Stimulated activated CD4-positive, alpha-beta T cell treated with anti-CD3 and anti-CD28 coated beads, Interleukin-15, amount 100 ng/mL, for 1 hour (primary cell): ENCODE measurements at places on chromosomes 6 and 20.

GRCh38 chr20:38441916-38442315, 6.8 kb upstream of the SNHG17 start:
- DNase-seq: no peak

DNA sequence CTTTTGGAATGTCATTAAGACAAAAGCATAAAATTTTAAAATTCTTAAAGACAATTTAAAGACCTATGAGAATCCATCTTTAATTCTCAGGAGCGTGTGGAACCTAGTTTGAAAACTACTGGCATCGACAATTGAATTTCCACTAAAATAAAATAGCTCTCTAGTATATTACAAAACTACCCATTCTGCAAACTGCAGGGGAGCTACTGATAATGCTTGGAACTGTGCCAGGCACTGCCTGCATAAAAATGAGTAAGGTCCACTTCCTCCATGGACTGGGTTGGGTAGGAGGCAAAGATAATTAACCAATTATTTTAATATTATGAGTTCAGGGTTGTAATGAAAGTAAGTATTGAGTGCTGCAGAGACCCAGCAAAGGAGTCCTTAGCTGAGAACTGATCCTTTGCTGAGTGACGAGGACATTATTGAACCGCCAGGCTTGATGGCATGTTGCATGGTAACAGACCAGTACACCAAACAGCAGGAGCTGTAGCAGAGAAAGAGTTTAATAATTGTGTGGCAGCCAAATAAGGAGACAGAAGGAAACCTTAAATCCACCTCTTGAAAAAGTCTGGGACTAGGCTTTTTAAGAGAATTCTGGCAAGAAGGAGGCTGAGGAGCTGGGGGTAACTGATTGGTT, 261.3 kb downstream of the ESR1 start:
- no peak for DNase-seq

DNA sequence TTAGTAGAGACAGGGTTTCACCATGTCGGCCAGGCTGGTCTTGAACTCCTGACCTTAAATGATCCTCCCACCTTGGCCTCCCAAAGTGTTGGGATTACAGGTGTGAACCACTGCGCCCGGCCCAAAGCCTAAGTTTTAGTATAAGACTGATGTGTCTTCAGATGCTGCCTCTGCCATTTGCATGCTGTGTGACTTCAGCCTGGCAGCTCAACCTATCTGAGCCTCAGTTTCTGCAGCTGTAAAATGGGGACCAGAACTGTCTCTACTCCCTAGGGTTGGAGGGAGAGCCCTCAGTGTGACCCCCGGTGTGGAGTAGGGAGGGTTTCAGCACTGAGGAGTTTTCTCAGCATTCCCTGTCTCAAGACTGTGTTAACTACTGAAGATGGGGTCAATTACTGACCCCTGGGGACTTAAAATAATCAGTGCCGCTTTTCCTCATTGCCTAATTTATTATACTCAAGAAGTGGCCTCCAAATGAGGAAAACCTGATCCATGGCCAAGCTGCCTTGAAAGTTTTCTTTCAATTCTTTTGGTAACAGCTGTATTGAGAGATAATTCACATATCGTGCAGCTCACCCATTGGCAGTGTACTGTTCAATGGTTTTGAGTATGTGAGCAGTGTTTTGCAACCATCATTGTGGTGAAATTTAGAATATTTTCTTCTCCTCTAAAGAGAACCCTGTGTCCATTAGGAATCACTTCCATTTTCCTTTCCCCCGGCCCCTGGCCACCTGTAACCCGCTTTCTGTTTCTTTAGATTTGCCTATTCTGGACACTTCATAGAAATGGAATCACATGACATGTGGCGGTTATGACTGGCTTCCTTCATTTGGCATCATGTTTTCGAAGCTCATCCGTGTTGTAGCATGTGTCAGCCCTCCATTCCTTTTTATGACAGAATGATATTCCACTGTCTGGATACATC, 64.8 kb downstream of the PHACTR3 start:
- DNase-seq: no peak

- no peak for DNase-seq
Measured at GRCh38 chr6:159376516-159377158, 207.4 kb downstream of the FNDC1 start.

GRCh38 chr6:134482593-134483270, 164.8 kb upstream of the SGK1 start:
- no peak for DNase-seq

- no peak for DNase-seq
Measured at GRCh38 chr6:157679605-157680580, 143.2 kb upstream of the SNX9 start.

GRCh38 chr6:107740496-107741190, 83.5 kb downstream of the SCML4 start:
- DNase-seq: no peak

DNA sequence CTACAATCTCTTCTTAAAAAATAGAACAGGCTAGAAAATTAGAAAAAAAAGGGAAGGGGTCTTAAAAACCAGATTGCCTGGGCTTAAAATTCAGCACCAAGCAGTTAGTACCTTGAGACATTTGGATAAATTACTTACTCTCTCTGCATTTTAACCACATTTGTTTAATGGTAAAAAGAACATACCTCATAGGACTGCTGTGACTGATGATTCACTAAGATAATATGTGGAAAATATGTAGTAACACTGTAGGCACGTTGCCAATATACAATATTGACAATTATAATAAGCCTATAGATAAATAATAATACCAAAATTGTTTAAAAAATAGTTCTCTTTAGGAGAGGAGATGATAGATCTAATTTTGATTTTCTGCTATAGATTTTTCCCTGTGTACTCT, 750.4 kb downstream of the TENT5A start:
- DNase-seq: no peak

GRCh38 chr20:64198347-64198746, 34.1 kb downstream of the MYT1 start:
- DNase-seq: no peak
